Esophagus muscularis mucosa (tissue), 4 donors: ENCODE measurements at places on chromosomes 1 and 21.
A peak's percentile ranks its signal among the peaks of the same experiment; 100 is the strongest.

DNA sequence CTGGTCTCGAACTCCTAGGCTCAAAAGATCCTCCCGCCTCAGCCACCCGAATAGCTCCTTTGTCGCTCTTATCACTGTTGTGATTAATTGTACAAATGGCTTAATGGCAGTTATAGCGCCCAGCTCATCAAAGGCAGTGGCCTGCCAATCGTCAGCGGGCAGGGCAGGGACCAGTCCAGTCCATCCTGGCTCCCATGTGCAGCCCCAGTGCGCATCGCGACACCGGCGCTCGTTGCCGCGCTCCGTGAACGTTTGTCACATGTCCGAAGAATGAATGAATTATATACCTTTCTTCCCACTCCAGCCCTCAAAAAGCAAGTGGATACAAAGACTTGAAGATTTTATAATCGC lies 18.4 kb downstream of the MTX1 start:
- no peak for DNase-seq
- H3K4me1 ChIP-seq = peaks cover 45% of the 10 kb centered on the region
- no peaks in the 10 kb centered on the region for H3K27me3 ChIP-seq
- no peaks in the 10 kb centered on the region for H3K36me3 ChIP-seq

DNA sequence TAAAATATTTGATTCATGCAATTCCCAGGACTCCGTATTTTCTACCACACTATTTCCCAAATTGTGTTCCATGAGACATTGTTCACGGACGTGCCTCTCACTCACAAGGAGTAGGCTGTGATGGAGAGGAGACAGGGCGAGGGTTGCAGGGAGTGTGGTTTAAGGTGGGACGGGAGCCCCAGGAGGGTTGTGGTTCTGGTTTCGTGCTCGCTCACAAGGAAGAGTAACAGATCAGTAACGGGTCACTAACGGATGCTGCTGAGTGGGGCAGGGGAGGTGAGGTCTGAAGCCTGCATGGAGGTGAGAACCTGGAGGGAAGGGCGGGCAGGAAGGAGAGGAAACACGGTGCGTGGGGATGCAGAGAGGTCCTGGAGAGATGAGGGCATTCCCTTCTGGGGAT lies 28.8 kb downstream of the TFF3 start:
- no peaks in the 10 kb centered on the region for H3K27me3 ChIP-seq
- DNase-seq = no peak
- H3K4me1 ChIP-seq = no peaks in the 10 kb centered on the region
- peaks cover 86% of the 10 kb centered on the region for H3K36me3 ChIP-seq
- no peak overlapping the region for H3K27ac ChIP-seq
- no peak overlapping the region for H3K4me3 ChIP-seq

DNA sequence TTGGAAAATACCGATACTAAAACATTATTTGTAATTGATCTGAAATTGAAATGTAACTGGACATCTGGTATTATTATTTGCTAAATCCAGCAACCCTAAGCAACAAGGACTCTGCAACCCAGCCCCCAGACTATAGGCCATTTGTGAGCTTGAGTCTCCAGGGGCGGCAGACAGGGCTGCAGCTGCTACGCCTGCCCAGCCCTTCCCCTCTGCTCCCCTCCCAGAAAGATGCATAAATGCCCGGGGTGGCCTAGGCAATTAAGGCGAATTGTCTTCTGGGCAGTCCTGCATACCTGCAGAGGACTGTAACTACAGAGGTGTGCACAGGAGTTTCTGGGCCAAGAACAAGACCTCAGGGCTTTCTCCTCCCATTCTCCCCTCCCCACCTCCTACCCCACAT lies 41.2 kb upstream of the LBR start:
- H3K27me3 ChIP-seq = no peaks in the 10 kb centered on the region
- no peak overlapping the region for H3K27ac ChIP-seq
- DNase-seq = no peak
- no peaks in the 10 kb centered on the region for H3K36me3 ChIP-seq
- H3K4me3 ChIP-seq = no peak overlapping the region
- peaks cover 45% of the 10 kb centered on the region for H3K4me1 ChIP-seq

GRCh38 chr1:52306227-52307006 lies 59.6 kb downstream of the CC2D1B start:
- H3K36me3 ChIP-seq = peaks cover 38% of the 10 kb centered on the region
- no peak for DNase-seq
- H3K4me3 ChIP-seq = no peak overlapping the region
- H3K27me3 ChIP-seq = no peaks in the 10 kb centered on the region
- no peak overlapping the region for H3K27ac ChIP-seq

- H3K36me3 ChIP-seq = peaks cover 79% of the 10 kb centered on the region
- DNase-seq = no peak
- H3K27ac ChIP-seq = no peak overlapping the region
- no peak overlapping the region for H3K4me3 ChIP-seq
- no peaks in the 10 kb centered on the region for H3K27me3 ChIP-seq
These were observed 17.1 kb downstream of the FBLIM1 start for GRCh38 chr1:15775706-15776105.

- DNase-seq = no peak
These were observed 38.6 kb upstream of the WARS2 start for GRCh38 chr1:119179051-119179450.

DNA sequence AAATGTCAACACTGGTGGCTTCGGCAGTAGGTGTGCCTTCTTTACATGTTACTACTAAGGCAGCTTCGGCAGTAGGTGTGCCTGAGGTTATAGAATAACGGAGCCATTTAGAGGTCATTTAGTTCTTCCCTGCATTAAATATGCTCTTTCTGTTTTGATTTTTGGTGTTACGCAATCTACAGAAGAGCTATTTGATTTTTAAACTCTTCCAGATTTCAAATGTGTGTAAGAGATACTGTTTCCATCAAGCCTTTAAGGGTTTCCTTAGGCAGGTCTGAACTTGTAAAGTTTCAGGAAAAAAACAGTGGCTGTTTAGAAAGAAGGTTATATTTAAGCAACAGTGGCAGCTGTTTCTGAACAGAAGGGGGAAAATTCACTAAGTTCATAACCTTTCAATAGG lies 54.8 kb downstream of the PIK3R3 start:
- no peak for DNase-seq
- H3K27ac ChIP-seq = no peak overlapping the region
- no peaks in the 10 kb centered on the region for H3K4me1 ChIP-seq
- peaks cover 59% of the 10 kb centered on the region for H3K36me3 ChIP-seq
- no peak overlapping the region for H3K4me3 ChIP-seq
- H3K27me3 ChIP-seq = no peaks in the 10 kb centered on the region

DNA sequence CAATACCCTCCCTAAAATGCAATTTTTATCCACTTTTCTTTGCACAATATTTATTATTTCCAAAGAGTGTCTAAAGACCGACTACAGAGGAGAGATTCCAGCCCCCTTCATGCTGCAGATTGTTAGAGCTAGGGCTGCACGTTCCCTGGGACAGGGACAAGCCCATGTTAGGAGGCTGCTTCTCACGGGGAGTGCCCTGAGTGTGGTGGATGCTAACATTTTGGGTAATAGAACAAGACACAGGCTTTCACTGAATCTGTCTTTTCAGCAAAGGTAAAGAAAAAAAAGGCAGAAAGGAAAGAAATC lies 125.4 kb downstream of the RIPK4 start:
- no peaks in the 10 kb centered on the region for H3K27me3 ChIP-seq
- peak overlapping the region; percentile 55 for H3K27ac ChIP-seq
- H3K4me1 ChIP-seq = peaks cover 6% of the 10 kb centered on the region
- H3K4me3 ChIP-seq = no peak overlapping the region
- DNase-seq = no peak

DNA sequence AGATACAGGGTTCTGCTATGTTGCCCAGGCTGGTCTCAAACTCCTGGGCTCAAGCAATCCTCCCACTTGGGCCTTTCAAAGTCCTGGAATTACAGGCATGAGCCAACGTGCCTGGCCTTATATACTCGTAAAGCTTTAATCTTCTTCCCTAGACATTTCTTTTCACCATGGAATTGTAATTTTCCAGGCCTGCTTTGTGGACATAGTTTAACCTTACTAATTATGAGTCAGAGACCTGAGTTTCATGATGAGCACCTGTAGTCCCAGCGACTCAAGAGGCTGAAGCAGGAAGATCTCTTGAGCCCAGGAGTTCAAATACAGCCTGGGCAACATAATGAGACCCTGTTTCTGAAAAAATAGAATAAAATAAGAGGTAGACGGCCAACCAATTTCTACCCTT lies 12.3 kb downstream of the PATJ start:
- H3K27me3 ChIP-seq = no peaks in the 10 kb centered on the region
- no peaks in the 10 kb centered on the region for H3K36me3 ChIP-seq
- no peaks in the 10 kb centered on the region for H3K4me1 ChIP-seq

DNA sequence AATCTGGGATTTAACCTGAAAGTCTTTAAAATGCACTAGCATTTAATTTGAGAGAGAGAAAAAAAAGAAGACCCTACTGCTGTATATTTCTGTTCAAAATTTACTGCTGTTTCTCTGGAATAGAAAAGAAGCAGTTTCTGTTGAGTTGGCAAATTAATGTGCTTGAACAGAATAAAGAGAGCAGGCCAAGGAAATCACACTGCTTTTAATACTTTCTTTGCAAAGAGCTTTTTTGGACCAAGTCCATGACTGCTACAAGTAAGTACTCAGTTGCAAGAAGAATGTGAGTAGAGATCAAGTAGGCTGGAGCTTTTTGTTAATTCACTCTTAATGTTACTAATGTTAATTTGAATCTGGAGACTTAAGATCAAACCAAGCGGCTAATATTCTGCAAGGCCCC lies 336.2 kb upstream of the SGIP1 start:
- no peaks in the 10 kb centered on the region for H3K27me3 ChIP-seq
- no peak for DNase-seq
- H3K27ac ChIP-seq = no peak overlapping the region
- H3K4me1 ChIP-seq = peaks cover 8% of the 10 kb centered on the region
- no peaks in the 10 kb centered on the region for H3K36me3 ChIP-seq

DNA sequence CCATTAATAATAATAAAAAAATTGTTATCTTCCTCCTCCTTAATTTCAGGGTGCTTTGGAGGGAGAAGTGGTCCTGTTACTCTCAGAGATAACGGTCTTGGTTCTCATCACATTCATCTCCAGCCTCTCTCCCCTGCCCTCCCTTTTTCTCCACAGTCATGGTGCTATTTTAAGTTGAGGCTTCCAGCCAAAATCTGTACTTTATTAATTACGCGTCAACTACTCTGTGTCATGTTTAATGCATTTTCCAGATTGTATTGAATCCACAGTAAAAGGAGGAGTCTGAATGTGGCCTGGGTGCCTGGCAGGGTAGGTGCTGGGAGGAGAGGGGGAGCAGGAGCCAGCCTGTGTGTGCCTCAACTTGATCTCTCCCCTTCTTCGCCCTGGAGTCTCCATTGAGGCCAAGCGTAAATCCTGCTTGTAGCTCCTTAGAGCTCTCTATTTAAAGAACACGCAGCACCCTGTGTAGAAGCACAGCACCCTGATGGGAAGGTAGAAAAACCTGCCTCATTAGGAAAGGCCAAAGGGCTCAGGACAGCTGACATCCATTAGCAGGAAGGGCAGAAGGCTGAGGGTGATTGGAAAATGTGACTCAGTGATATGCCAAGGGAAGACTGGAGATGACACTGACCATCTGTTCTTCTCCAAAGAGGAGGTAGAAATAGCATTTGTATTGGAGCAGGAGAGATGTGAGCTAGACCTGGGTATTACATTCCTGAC lies 82.4 kb downstream of the PLXNA2 start:
- H3K4me3 ChIP-seq = no peak overlapping the region
- H3K27ac ChIP-seq = peak overlapping the region; percentile 88
- no peaks in the 10 kb centered on the region for H3K36me3 ChIP-seq
- H3K27me3 ChIP-seq = no peaks in the 10 kb centered on the region
- peaks cover 88% of the 10 kb centered on the region for H3K4me1 ChIP-seq

- no peaks in the 10 kb centered on the region for H3K4me1 ChIP-seq
- H3K36me3 ChIP-seq = no peaks in the 10 kb centered on the region
- no peak overlapping the region for H3K4me3 ChIP-seq
These were observed 17.9 kb upstream of the ANKRD13C start for GRCh38 chr1:70372426-70372825.

DNA sequence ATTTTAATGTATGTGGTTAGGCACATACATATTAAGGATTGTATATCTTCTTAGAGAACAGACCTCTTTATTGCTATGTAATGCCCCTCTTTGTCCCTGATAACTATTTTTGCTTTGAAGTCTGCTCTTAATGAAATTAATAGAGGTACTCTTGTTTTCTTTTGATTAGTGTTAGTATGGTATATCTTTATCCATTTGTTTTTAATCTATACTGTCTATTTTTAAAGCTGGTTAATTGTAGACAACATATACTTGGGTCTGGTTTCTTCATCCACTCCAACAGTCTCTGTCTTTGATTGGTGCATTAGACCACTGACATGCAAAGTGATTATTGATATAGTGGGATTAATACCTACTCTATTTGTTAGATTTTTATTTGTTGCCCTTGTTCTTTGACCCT lies 36.0 kb downstream of the LEPR start:
- no peak overlapping the region for H3K27ac ChIP-seq
- no peaks in the 10 kb centered on the region for H3K27me3 ChIP-seq
- H3K36me3 ChIP-seq = no peaks in the 10 kb centered on the region
- no peaks in the 10 kb centered on the region for H3K4me1 ChIP-seq
- no peak overlapping the region for H3K4me3 ChIP-seq

DNA sequence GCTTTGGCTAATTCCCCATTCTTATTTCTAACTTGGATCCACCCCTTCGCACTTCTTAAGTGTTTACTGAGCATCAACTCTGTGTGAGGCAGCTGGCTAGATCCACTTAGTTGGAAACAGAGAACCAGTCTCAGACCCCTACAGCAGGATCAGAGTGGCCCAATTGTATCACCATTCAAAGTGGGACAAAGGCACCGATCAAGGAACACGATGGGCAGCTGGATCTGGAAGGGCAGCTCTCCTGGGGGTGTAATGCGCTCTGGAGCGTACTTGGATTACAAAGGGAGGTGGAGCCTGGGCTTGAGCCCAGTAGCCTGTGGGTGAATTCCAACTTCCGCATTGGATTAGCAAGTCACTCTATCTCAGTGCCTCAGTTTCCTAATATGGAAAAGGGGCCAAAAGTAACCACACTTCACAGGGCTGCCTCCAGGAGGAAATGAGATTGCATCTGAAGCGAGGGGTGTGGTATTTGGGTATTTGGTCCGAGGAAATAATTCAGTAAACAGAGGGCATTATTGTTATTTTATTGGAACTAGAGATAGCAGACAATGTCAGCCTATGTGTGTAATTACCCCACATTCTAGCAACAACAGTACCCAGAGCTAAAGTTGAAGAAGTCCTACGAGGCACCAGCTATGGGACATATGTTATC lies 11.9 kb downstream of the ECE1 start:
- no peaks in the 10 kb centered on the region for H3K27me3 ChIP-seq
- H3K4me3 ChIP-seq = peak overlapping the region; percentile 33
- peaks cover 12% of the 10 kb centered on the region for H3K36me3 ChIP-seq
- peak overlapping the region; percentile 79 for H3K27ac ChIP-seq
- peaks cover 74% of the 10 kb centered on the region for H3K4me1 ChIP-seq
- no peak for DNase-seq

DNA sequence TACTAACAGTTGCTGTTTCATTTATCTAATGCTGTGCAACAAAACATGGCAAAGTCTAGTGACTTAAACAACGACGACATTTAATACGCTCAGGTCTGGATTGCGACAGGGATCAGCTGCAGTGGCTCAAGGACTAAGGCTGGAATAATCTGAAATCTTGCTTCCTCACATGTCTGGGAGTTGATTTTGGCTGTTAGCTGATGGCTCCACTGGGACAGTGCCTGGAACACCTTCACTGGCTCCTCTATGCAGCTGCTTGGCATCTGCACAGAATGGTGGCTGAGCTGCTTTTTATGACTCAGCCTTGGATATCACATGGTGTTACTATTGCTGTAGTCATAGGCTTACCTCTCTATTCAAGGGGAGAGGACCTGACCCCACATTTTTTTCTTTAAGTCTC lies 24.0 kb upstream of the BTG3 start:
- DNase-seq = no peak
- no peak overlapping the region for H3K4me3 ChIP-seq
- no peak overlapping the region for H3K27ac ChIP-seq
- no peaks in the 10 kb centered on the region for H3K4me1 ChIP-seq
